Neural progenitor cell (in vitro differentiated cells): ENCODE measurements at places on chromosomes 6 and 20.

DNA sequence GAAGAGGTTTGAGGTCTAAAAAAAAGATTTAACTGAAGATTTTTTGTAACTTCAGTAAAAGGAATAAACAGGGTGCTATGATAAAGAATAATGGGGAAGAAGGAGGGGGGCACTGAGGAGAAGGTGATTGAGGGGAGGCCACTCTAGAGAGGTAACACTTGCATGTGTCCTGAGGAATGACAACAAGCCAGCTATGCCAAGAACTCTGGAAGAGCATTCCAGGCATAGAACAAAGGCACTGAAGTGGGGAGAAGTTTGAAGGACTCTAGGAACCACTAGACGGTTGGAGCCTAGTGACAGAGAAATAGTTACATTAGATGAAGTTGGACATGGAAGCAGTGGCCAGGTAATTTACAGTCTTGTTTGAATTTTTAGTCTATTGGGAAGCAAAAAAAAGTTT, 10.8 kb upstream of the SF3B5 start:
- no peak for DNase-seq

DNA sequence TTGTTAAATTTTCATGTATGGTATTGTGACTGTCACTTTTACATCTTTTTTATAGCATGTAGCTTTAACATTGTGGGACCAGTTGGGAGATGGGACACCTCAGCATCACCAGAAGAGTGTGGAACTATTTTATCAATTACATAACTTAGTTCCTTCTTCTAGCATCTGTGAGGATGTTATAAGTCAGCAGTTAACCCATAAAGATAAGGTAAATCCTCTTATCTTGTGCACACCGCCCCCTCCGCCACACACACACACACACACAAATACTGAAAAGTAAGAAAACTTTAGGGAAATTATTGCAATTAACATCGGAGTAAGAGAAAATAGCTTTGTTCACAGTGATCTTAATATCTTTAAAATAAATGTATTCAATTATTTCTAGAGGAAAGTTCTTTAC, 60.9 kb downstream of the PGM3 start:
- no peak for DNase-seq

DNA sequence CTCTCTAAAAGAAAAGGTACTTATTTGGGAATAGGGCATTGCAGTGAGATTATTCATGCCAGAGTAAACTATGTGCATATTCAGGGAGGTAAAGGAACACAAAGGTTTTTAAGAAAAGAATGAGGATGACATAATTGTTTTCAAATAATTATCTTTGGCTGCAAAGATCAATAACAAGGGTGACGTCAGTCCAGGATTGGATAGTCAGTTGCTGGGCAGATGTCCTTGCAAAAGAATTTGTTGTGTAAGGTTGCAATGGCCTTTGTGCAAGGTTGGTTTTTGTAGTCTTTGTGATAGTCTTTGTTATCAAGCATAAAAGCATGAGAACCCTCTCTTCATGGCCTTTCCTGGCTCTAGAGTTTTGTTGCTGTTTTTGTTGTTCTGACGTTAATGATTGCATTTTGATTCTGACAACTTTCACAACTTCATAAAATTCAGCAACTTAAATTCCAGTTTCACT, 17.7 kb downstream of the LOC128125822 start:
- DNase-seq = peak; percentile 21

- DNase-seq = no peak
Observed at GRCh38 chr6:143694560-143694959, 16.8 kb downstream of the PHACTR2 start.

DNA sequence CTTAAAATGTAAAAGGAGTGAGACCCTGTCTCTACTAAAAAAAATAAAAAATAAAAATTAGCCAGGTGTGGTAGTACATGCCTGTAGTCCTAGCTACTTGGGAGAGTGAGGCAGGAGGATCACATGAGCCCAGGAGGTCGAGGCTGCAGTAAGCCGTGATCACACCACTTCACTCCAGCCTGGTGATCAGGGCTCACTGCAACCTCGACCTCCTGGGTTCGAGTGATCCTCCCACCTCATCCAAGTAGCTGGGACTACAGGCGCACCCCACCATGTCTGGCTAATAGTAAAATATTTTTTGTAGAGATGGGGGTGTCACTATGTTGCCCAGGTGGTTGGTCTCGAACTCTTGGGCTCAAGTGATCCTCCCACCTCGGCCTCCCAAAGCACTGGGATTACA, 8.1 kb upstream of the FOXS1 start:
- no peak for DNase-seq
